Caco-2 (cell line): ENCODE measurements at places on chromosomes 12 and 14. TPM values are rescaled to one million over a fixed set of nuclear protein-coding genes. Genes with fewer than 3 reads are reported as not detected.

GRCh38 chr12:93099792-93100191 lies 170.7 kb upstream of the EEA1 start:
- DNase-seq, result no peak

GRCh38 chr14:64614805-64615391 lies 65.1 kb downstream of the PPP1R36 start:
- DNase-seq, result no peak

- no peak for DNase-seq
Measured at GRCh38 chr12:581321-581720, 81.9 kb downstream of the NINJ2 start.

Gene ACOT4
- total RNA-seq, result 2.7 and 3.2 TPM in 2 replicates

Gene CRADD
- total RNA-seq, result 29.2 and 30.6 TPM in 2 replicates

Gene PLCZ1
- total RNA-seq, result not detected in 2 replicates
